ENCODE measurements at places on chromosomes 4 and X.

DNA sequence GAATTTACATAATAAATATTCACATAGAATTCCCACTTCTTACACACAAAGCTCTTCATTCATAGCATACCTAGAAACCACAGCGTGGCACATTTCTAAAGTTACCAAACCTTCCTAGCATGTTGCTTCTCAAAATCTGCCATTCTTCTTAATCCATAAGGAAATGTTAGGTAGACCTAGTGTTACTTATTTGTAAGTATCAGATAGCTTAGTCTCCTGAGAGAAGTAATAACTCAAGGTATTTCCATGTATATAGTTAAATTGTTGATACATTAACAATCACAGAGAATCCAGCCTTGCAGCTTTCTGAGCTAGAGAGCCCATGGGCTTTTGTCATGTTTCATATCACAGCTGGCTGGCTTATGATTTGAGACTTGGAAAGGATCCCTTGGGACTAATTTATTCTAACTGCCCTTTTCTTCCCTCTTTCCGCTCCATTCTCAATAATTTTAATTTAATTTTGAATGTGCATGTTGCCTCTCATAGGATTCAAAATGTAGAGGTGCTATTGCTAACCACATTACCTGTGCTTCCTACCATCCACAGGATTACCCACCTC is 17.6 kb downstream of the SH3RF1 start:
- DNase-seq, result peak; percentile 16

DNA sequence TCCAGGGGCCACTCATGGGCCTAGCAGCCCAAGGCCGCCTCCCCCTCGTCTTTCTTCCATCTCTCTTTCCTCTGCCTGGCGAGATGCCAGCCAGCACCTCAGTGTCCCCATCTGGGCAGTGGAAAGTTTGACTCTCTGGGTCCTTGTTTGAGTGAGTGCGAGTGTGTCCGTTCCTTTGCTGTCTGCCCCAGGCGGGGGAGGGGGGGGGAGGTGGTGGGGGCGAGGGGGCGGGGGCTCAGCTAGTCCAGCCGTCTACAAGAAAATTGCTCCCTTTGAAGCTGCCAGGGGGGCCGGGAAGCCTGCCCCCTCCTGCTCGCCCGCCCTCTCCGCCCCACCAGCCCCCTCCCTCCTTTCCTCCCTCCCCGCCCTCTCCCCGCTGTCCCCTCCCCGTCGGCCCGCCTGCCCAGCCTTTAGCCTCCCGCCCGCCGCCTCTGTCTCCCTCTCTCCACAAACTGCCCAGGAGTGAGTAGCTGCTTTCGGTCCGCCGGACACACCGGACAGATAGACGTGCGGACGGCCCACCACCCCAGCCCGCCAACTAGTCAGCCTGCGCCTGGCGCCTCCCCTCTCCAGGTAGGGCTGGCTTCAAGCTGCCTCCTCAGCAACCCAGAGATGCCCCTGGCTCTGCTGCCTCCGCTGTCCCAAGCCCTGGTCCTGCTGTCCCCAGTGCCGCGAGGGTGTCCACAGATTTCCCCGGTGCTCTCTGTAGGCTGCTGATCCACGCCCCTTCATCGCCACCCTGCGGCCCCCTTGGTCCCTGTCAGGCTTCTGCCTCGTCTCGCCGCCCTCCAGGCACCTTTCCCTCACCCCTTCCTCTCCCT is at the start of gene BGN:
Gene BGN (plus strand): TSS at position 440 of the 821 bp plus-strand sequence. CDS start 9,652 bp downstream, outside the sequence.
- no peak for DNase-seq

- no peak for DNase-seq
Observed at GRCh38 chr4:168269896-168270295, 48.7 kb downstream of the DDX60 start.

- DNase-seq, result no peak
Observed at GRCh38 chr4:32334759-32335158, 1614.6 kb downstream of the PCDH7 start.

- no peak for DNase-seq
Observed at GRCh38 chrX:119622356-119623232, 16.4 kb upstream of the NKRF start.

DNA sequence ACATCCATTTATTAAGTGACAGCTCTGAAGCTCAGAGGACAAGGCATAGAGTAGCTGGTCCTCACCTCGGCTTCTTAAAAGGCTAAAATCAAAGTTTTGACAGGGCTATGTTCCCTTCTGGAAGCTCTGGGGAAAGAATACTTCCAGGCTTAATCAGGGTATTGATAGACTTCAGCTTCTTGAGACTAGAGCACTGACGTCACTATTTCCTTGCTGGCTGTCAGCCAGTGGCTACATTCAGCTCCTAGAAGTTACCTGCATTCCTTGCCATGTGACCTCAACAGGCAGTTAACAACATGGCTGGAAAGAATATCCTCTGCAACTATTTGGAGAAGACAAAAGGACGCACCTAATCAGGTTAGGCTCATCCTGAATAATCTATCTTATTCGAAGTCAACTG is 1144.8 kb downstream of the ADGRL3 start:
- no peak for DNase-seq

DNA sequence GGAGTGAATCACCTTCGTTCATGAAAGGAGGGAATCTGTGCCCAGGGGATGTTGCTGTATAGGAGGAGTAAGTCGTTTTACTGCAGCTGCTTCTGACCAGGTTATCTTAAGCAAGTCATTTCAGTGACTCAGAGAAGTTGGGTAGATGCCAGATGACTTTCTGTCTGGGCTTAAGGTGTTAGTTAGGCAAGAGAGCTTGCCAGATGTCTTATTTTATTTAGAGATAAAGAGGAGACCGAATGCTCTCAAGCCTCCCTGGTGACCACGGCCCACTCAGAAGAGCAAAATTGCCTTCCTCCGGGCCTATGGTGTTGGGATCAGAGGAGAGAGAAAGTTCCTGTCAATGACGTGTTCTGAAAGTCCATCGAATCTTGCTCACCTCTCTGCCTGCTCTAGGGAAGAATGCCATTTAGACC is 16.3 kb upstream of the ZNF827 start:
- DNase-seq, result no peak

DNA sequence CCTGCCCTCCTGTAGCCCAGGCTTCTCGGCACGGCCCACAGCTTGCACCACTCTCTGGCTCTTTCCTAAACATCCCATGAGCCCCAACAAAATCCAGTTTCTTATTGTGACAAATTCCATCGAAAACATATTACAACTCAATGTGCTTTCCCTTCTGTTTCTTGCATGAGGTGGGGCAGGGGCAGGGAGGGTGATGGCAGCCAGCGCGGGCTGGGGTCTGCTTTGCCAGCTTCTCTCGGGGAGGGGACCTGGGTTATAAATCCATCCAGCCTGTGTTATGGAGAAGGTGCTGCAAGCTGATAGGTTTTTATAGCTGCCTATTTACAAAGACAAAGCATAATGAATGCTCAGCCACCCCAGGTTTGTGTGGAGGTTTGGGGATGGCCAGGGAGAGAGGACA is 21.1 kb downstream of the PPP2R2C start:
- DNase-seq, result no peak

- no peak for DNase-seq
Observed at GRCh38 chrX:128929271-128930057, 593.8 kb downstream of the SMARCA1 start.

DNA sequence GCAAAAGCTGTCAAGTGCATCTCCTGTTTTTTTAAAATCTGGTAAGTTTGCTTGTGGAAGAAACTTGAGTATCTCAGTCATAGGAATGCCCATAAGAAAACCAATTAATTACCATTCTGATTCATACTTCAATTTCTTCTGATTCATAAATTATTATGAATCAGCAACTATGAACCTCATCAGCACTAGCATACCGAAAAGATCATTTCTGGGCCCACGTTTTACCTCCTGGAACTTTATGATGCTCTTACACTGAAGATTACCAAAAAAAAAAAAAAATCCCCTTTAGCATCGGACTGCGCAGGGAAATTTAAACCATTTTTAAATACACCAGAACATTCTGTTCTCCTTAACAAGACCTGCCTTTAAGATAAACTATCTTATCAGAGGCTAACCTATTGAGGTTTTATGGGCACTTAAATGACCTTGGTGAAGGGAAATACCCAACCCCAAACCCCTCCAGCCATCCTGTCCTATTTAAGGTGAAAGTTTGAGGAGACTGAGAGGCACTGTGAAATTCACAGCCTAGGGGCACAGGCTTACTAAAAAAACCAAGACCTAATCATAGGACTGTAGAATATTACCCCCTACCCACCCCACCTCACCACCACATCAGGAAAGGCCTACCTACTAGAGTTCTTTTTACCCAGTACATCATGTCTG is 38.2 kb upstream of the ABCG2 start:
- no peak for DNase-seq

DNA sequence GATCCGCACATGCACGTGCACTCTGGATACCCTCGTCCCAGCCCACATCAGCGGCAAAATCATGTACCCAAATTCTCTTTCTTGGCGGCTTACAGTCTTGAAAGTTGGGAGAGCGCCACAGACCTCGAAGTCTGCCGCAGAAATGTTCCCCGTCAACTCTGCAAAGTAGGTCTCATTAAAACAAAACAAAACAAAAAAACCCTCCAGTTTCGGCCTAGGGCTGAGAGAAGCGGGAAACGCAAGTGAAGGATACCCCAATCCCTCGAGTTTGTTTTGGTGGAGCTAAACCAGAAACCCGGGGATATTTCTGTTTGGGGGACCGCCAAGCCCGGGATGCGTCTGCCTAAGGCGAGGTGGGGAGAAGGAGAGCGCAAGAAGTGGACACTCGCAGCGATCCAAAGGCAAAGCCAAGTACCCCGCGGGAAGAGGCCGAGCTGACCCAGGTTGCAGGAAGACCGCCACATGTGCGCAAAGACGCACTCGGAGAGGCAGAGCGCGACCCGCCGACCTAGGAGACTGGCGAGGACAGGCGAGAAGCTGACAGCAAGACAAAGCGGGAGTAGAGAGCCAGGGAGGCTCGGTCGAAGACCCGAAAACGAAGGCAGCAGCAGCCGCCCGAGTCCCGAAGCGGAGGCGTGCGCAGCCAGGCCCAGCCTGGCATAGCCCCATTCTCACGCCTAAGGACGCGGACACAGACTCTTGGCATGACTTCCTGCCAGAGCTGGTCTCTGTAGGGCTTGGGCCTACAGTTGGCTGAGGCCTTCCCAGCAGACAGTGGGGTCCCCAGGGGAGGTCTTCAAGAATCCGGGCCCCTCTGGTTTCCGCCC is 49.6 kb upstream of the BCOR start:
- no peak for DNase-seq

- DNase-seq, result no peak
Observed at GRCh38 chr4:109294468-109295020, 7.9 kb downstream of the COL25A1 start.

GRCh38 chr4:111689731-111690130 is 455.5 kb upstream of the FAM241A start:
- no peak for DNase-seq

GRCh38 chr4:3520796-3521600 is 11.2 kb downstream of the LRPAP1 start:
- no peak for DNase-seq

- DNase-seq, result no peak
Observed at GRCh38 chr4:1021386-1022050, 10.1 kb downstream of the FGFRL1 start.

DNA sequence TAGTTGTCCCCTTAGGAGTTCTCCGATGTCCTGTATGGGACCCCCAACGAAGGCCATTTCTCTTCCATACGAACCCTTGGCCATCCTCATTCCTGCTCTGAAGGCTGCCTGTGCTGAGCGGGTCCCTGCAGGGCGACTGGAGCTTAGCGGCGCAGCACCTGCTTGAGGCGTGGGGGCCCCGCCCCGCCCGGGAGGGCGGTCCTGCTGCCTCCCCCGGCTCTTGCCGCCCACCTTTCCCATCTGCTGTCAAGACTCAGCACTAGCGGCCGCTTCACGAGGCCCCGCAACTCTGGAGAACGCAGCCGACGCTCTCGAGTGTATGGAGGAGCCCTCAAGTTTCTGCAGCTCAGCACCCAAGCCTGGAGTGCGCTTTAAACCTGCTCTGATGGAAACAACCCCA is 197.7 kb downstream of the TRIML1 start:
- DNase-seq, result no peak

DNA sequence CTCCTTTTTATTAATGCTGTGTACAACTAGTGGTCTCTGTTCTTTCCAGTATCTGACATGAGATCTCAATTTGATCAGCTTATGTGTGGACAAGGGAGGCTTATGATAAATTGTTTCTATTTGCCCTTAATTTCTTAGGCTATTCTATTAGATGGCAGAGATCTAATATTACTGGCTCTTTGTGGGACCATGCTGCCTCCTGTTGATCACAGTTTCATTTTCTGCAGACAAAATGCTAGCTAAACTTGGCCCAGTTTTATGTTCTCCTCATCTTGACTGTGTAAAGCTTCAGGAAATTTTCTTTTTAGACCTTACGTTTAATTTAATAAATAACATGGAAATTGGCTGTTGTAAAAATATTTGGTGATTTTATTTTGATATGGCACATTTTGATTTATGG is 627.1 kb upstream of the AADAT start:
- no peak for DNase-seq

- no peak for DNase-seq
Observed at GRCh38 chr4:48254381-48255071, 15.1 kb downstream of the TEC start.

- DNase-seq, result no peak
Observed at GRCh38 chrX:118116713-118117550, at the start of gene KLHL13. Gene KLHL13, minus strand, starts transcription at chrX:118116810. Its CDS starts 88,337 bp downstream, at chrX:118028473.

DNA sequence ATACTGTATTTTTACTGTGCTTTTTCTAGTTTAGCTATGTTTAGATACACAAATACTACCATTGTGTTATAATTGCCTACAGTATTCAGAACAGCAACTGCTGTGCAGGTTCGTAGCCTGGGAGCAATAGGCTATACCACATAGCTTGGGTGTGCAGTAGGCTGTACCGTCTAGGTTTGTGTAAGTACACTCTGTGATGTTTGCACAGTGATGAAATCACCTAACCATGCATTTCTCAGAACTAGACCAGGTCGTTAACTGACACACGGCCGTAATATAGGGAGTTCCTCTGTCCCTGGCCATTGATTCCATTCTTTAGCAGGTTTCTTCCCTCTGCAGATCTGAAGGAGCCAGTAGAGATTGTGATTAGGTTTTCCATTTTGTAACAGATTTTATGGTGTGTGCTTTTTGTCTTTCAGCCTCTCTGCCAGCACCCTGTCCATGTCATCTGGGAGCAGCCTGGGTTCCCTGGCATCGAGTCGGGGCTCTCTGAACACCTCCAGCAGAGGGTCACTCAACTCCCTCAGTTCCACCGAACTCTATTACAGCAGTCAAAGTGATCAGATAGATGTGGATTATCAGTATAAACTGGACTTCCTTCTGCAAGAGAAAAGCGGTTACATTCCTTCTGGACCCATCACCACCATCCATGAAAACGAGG is 59.5 kb downstream of the CLDN22 start:
- DNase-seq, result no peak

- DNase-seq, result no peak
Observed at GRCh38 chr4:98930311-98930865, 1.5 kb upstream of the EIF4E start.

- DNase-seq, result no peak
Observed at GRCh38 chr4:102614801-102615200, 113.6 kb downstream of the NFKB1 start.

GRCh38 chrX:51395480-51395809 is 62.8 kb downstream of the NUDT10 start:
- no peak for DNase-seq

- no peak for DNase-seq
Observed at GRCh38 chr4:185817403-185817818, 5.4 kb upstream of the SORBS2 start.

GRCh38 chr4:147844781-147845180 is 112.9 kb downstream of the ARHGAP10 start:
- DNase-seq, result no peak
